ENCODE measurements at places on chromosomes 16 and 17. TPM values are rescaled to one million over a fixed set of nuclear protein-coding genes. Genes with fewer than 3 reads are reported as not detected.

- no peak for DNase-seq
These were observed 171.5 kb downstream of the AXIN2 start for GRCh38 chr17:65389949-65390348.

DNA sequence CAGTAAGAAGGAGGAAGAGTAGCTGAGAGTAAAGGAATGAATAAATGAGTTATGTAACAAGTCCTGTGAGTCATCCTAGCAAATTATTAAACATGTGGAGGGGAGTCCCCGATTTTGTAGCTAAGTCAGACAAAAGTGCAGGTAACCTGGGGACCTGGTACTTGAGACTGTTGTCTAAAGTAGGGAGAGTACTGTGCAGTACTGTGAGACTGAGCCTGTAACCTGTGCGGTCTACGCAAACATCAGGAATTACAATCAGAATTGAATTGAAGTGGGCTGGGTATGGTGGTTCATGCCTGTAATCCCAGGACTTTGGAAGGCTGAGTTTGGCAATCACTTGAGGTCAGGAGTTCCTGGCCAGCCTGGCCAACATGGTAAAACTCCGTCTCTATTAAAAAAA lies 35.7 kb downstream of the IKZF3 start:
- no peak for DNase-seq

- DNase-seq, result no peak
These were observed 18.4 kb downstream of the SYT17 start for GRCh38 chr16:19186408-19186807.

Gene ENPP7
- total RNA-seq, result not detected

DNA sequence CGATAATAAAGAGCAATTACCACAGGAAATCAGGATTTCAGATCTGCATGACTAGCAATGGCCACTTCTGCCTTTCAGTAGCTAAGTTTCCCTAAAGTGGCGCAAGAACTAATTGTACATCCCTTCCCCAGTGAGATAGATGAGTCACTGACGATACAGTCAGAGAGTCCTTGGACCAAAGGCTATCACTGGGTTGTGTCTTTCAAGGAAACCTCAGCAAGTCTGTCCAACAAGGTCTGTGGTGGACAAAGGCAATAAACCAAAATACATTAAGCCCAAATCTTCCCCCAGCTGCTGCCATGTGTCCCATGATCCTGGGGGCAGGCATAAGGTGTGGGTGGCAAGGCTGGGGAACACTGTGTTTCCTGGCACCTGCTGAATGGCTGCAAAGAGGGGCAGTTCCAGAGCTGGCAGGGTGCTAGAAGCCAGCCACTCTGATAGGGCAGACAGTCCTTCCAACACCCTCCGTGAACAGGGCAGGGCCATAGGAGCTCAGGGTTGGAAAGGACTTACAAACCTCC lies 20.5 kb upstream of the MTMR4 start:
- DNase-seq, result no peak

Gene SRCAP
- total RNA-seq, result 54.3 TPM

Gene HEATR9
- not detected for total RNA-seq

Gene ZP2
- total RNA-seq, result not detected

DNA sequence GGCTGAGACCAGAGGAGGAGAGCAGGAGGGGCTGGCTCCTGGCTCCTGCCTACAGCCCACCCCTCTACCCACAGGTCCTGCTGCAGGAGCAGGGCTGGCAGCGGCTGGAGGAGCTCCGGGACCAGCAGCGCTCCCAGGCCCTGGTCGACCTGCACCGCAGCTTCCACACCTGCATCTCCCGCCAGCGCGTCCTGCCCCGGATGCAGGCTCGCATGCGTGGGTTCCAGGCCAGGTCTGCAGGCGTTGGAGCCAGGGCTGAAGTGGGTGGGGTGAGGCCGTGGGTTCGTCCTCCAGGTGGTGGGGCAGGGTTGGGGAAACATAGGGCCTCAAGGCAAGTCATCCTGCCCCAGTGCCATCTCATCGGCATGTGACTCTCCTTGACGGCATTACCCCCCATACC lies 18.2 kb downstream of the MYO15B start:
- DNase-seq, result no peak

Gene PCGF2
- total RNA-seq, result 86.1 TPM

Gene CARD14
- total RNA-seq, result not detected

GRCh38 chr17:31425282-31426040 lies 34.0 kb downstream of the RAB11FIP4 start:
- DNase-seq, result peak; percentile 36

DNA sequence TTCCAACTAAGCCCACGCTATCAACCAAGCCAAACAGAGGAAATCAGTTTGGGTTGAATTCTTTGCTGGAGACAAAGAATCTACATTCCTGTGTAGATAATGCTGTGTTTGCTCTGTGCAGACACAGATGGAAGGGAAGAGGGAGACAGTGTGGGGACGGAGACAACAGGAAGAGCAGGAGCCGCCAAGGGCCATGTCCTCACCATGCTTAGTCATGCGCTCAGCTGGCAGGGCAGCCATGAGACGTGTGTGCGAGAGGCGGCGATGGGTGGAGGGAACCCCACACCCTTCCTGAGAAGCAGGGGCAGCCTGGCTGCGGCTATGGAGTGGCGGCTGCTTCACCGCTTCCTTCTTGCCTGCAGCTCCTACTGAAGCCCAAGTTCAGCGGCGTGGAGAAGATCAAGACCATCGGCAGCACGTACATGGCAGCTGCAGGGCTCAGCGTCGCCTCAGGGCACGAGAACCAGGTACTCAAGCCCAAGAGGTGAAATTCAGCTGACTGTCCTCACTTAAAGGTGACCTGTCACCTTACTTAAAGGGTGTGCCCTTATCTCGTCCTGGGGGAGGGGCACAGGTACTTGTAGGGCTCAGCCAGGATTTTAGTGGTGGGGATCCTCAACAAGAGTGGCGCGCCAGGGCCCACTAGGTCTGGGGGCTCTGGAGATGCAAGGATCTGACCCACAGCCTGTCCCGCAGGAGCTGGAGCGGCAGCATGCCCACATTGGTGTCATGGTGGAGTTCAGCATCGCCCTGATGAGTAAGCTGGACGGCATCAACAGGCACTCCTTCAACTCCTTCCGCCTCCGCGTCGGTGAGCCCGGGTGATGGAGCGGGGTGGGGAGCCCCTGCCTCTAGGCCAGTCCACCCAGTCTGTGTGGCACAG lies 47.5 kb downstream of the ADCY7 start:
- DNase-seq, result no peak

Measured in H1 (cell line).